ENCODE measurements at places on chromosomes 4 and X.

GRCh38 chrX:7574325-7574724 is 268.6 kb upstream of the VCX start:
- DNase-seq = no peak

DNA sequence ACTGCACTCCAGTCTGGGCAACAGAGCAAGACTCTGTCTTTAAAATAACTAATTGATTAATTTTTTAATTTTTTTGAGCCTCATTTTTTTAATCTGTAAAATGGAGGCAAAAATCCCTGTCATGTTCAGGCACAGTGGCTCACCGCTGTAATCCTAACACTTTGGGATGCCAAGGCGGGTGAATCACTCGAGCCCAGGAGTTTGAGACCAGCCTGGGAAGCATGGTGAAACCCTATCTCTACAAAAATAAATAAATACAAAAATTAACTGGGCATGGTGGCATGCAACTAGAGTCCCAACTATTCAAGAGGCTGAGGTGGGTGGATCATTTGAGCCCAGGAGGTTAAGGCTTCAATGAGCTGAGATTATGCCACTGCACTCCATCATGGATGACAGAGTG is 15.4 kb downstream of the AMTN start:
- no peak for DNase-seq

- peak; percentile 12 for DNase-seq
Measured at GRCh38 chr4:188297873-188298272, 158.6 kb downstream of the TRIML1 start.

- peak; percentile 16 for DNase-seq
Measured at GRCh38 chr4:41256740-41257256, at the start of gene UCHL1. UCHL1 (plus strand) TSS chr4:41256928; CDS start chr4:41256977, 49 bp downstream.

DNA sequence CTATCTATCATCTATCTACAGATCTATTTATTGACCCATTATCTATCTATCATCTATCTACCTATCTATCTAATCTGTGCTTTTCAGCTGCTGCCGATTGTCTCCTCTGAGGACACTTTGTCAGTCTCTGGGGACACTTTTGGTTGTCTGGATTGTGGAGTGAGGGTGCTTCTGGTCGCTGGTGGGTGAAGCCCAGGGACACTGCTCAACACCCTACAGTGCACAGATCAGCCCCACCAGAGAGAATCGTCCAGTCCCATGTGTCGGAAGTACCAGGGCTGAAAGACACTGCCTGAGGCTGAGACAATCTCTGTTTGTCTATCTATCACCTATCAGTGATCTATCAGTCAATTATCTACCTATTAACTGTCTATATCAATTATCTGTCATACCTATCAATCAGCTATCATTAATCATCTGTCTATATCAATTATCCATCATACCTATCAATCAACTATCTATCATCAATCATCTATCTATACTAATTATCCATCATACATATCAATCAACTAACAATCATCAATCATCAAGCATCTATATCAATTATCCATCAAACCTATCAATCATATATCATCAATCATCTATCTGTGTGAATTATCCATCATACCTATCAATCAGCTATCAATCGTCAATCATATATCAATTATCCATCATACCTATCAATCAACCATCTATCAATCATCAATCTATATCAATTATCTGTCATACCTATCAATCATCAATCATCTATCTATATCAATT is 70.0 kb upstream of the PPP2R3B start:
- DNase-seq = no peak

DNA sequence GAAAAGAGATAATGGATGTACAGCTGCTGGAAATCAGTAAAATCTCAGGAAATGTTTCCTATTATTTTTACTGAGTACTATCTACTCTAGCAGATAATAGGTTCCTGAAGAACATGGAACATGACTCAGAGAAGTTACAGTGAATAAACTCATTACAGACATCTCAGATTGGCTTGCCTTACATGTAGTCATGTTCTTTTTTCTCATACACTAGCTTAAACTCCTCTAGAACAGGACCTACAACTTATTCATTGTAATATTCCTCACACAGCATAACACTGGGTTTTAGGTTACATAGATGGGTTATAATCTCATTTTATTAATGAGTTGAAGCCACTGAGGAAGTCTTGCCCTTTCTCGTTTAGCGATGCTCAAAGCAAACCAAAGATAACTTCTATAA is 86.9 kb upstream of the BMP2K start:
- no peak for DNase-seq

DNA sequence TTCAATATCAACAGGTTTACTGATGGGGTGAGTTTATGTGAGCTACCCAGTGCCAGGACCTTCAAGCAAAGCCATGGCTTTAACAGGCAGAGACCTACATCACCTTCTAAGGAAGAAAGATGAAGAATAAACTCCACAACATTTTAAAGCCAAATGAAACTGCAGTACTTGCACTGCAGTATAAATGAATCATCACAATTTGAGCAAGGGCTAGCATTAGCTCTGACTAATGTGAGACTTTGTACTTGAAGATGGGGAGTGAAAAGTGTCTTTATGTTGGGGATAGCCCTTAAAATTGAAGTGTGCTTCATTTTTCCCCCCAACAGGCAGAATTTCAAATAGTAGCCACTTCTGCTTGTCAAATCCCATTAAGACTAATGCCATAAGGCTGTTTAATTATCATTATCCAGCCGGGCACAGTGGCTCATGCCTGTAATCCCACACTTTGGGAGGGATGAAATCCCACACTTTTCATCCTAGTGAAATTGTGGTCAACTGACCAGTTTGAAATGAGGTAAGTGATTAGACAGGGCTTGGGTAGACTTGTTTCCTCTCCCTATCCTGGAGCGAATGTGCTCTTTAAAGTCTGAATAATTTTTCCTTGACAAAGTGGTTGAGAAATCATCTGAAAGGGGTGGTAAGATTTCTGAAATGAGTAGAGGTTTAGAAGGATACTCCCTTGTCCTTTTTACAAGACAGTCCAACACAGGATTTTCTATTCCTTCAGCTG is 27.2 kb upstream of the GPR34 start:
- no peak for DNase-seq

- peak; percentile 13 for DNase-seq
Measured at GRCh38 chrX:15749642-15750610, 11.9 kb downstream of the CA5B start.

DNA sequence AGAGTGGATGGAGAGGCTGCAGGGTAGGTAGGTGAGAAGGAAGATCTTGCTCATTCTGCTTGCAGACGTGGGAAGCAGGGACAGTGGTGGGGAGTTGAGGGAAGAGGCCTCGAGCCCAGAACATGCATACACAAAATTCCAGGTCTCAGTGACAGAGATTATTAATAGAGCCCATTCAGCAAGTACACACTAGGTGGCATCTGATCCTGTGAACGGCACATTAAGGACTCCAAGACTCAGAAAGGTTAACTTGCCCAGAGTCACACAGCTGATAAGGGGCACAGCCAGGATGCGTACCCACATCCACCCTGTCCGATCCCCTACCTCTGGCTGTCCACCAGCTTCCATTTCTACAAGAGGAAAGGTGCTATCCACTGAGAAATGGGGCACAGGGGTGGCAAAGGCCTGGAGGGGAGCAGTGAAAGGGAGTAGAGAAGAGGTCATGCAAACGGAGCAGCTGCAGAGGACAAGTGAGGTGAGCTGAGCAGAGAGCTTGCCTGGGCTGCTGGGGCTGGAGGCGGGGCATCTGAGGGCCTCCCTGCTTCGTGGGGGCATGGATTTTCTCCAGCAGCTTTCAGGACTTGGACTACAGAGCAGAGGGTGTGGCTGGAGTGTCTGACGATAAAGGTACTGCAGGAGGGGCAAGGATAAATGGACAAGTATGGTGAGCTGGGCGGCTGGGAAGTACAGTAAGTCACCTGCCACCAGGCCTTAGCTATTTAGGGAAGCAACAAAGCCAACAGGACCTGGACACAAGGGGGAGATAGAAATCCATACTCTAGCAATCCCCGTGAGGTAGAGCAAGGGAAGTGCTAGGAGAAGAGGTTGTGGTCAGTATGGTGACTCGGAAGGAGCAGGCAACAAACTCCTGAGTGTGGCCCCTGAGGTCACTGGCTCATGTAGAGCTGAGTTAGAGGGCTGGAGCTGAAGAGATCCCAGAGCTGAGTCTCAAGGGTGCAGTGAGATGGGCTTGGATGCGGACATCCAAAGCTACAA is 11.2 kb downstream of the IDS start:
- no peak for DNase-seq

DNA sequence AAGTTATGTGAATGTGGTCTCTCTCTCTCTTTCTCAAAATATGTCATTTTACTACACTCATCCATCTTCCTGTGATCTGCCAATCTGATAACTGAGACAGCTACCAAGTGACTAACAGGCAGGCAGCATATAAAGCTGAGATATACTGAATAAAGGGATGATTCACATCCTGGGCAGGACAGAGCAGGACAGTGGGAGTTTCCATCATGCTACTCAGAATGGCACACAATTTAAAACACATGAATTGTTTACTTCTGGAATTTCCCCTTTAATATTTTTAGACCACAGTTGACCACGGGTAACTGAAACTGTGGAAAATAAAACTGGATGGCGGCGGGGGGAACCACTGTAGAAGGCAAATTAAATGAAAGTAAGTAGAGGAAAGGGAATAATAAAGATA is 58.6 kb upstream of the DCTD start:
- DNase-seq = peak; percentile 66

- no peak for DNase-seq
Measured at GRCh38 chr4:103410386-103410785, 212.2 kb upstream of the CENPE start.

DNA sequence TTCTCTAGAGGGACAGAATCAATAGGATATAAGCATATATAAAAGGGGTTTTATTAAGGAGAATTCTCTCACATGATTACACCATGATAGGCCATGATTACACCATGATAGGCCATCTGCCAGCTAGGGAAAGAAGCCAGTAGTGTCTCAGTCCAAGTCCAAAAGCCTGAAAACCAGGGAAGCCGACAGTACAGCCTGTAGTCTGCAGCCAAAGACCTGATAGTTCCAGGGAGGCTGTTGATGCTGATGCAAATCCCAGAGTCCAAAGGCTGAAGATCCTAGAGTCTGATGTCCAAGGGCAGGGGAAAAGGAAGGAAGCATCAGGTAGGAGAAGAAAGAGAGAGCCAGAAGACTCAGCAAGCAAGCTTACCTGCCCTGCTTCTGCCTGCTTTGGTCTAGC is 411.3 kb upstream of the EMCN start:
- DNase-seq = no peak

DNA sequence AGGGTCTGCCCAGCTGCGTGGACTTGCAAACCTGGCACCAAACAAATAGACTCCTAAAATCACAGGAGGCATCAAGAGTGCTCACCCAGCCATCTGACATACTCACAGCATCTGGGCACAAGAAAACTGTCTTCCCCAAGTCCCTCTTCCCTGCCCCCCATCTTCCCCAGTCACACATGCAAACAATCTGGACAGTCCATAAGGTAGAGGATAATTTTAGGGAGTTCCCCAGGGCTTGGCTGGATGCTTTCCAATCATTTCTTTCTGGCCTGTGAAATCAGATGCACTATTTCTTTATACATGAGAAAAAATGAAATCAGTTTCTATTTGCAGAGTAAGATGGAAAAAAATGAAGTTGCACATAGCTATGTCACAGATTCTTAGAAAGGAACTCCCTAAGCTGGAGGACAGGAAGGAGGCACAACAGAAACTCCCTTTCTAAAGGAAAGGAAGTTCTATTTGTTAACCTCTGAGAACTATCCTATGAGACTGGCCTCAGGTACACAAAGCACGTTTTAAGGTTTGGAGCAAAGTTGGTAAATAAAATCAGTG is 342.3 kb downstream of the HNRNPD start:
- no peak for DNase-seq

- no peak for DNase-seq
Measured at GRCh38 chr4:164402554-164402953, 351.4 kb upstream of the SMIM31 start.

DNA sequence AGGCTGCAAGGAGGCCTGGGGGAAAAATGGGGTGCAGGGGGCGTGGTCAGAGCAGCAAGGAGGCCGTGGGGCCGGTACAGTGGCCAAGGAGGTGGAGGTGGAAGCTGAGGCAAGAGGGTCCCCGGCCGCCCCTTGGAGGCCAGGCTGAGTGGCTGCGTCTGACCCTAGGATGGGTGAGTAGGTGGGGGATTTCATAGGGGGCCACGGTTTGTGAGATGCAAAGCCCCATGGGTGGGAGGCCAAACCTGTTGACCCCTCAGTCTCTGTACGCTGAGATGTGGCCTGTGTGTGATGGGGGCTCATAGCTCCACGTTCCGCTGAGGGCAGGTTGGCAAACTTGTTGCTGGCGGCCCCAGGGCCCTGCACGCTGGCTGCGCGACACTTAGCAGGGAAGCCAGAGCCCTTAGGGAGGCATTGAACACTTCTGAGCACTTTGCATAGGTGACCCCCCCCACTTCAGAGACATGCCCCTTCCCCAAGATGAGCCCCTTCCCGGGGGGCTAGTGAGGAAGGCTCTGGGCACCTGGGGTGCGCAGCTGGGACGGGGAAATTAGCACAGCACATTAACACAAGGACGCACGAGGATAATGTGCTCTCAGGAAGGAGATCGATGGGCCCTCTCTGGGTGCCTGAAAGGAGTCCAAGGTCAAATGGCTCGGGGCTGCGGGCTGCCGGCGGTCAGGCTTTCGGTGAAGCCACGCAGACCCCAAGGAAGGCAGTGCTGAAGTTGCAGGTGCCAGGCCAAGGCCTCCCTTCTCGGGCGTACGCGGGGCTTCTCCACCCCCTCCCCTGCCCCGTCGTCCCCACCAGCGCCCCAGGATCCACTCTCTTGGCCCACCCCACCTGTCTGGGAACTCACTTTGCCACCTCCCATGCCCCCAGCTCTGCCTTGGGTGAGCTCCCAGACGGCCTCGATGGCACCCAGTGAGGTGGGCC is 107.4 kb downstream of the HMX1 start:
- DNase-seq = no peak

GRCh38 chr4:8907596-8908205 is 36.1 kb upstream of the HMX1 start:
- DNase-seq = no peak

Measured in hepatic stellate cell (primary cell).